ENCODE measurements at places on chromosomes 11 and 22.

GRCh38 chr11:32262367-32262766 is 171.5 kb downstream of the RCN1 start:
- no peak for DNase-seq

DNA sequence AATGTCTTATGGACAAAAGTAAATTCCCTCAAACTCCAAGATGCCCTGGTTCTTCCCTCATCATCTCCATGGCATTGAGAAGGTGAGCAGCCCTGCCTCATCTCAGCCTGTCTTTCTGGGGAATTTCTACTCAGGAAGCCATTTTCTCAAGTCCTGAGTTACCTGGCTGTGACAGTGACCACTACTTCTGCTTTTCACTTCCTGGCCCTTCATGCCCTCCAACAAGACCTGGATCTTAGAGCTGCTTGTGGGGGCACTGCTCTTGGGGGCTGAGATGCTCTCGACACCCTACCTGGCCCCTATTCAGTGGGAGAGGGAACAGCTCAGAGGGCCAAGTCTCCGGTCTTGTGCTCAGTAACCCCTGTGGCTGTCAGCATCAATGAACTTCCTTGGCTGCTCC is 5.5 kb upstream of the IGSF22 start:
- no peak for DNase-seq

DNA sequence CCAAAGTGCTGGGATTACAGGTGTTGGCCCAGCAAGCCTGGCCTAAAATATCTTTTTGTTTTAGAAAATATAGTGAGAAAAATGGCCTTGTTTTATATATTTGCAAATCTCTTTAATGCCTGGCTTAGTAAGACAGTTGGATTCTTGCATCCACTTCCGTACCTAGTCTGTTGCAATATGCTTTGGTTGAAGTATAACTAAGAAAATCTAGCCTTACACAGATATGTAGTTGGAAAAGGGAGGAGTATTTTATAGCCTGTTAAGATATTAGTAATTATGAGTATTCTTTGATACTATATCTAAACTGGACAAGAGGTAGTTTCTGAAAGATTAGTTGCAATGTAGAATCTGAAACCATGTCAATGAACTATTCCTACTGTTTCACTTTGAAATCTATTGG is 65.1 kb downstream of the ZNRF3 start:
- DNase-seq, result no peak

- no peak for DNase-seq
These were observed 88.4 kb downstream of the SLC1A2 start for GRCh38 chr11:35330931-35331330.

- DNase-seq, result no peak
These were observed 15.3 kb upstream of the BAIAP2L2 start for GRCh38 chr22:38125751-38126201.

DNA sequence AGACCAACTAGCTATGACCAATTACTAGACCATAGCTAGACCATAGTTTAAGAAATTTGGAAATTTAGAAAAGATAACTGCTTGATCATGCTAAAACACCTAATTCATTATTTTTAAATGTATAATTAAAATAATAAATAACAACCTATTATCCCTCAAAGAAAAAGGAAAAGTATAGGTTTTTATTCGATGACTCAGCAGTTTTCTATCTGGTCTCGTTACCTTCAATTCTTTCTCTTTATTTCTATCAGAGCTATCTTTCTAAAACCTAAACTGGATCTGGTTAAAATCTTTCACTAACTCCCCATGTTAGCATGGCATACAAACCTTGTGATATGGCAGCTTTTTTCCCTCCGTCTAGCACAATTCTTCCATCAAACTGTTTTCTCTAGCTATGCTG is 27.3 kb downstream of the CSTPP1 start:
- no peak for DNase-seq

Measured in stimulated activated CD8-positive, alpha-beta memory T cell treated with anti-CD3 and anti-CD28 coated beads, Interleukin-4, amount 100 ng/mL, for 4 hours (primary cell).